ENCODE measurements at places on chromosomes 3 and 15. TPM values are rescaled to one million over a fixed set of nuclear protein-coding genes. Genes with fewer than 3 reads are reported as not detected.

GRCh38 chr3:102577082-102577789 lies 142.4 kb downstream of the ZPLD1 start:
- DNase-seq: no peak

DNA sequence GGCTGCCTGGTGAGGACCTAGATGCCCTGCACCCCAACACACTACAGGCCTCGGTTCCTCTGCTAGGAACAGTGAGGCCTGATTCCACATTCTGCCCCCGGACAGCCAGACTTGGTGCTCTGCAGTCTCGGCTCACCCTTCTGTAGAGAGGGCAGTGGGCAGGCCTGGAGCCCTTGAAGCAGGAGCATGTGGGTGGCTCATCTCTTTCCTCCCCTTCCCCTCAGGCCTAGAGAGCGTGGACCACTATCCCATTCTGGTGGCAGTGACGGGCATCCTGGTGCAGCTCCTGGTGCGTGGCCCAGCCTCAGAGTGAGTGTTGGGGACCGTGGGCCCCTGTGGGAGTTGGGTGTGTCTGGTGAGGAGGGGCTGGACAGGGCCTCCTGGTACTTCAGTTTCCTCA lies 3.3 kb downstream of the AMIGO3 start:
- no peak for DNase-seq

GRCh38 chr3:122975924-122976293 lies 51.7 kb downstream of the SEMA5B start:
- no peak for DNase-seq

The KCNMB3 gene
- 2.9 TPM for total RNA-seq

DNA sequence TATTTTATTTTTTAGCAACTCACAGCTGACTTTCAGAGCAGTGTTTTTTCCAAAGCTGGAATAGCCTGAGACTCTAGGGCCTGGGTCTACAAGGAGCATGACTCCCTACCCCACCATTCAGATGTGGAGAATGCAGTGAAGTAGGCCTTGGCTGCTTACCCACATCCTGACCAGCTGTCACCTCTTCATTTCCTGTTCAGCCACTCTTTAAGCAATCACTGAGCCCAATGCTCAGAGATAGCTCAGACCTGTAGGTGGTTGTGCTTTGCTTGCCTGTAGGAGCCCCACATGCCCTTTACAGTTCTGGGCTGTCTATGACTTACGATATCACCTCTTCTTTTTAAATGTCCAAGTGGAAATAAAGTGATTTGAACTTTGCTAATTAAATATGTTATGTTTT lies 148.1 kb downstream of the NEK11 start:
- no peak for DNase-seq

DNA sequence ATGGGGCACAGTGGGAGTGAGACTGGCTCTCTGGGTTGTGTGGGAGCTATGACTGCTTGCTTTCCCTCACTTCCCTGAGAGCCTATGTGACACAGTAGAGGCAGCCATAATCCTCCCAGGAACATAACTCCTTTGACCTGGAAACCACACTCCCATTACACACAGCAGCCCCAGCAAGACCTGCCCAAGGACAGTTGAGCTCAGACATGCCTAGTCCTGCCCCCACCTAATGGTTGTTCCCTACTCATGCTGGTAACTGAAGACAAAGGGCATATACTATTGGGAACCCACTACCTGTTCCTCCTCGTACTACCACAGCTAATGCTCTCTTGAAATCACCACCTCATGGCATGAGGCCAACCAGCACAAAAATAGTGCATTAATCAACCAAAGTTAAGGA lies 550.4 kb upstream of the ARPP21 start:
- DNase-seq: no peak

GRCh38 chr15:50248994-50249582 lies 16.4 kb downstream of the HDC start:
- DNase-seq: no peak

The SUSD5 gene
- 0.31 TPM for total RNA-seq

The GASK1A gene
- 4.4 TPM for total RNA-seq

DNA sequence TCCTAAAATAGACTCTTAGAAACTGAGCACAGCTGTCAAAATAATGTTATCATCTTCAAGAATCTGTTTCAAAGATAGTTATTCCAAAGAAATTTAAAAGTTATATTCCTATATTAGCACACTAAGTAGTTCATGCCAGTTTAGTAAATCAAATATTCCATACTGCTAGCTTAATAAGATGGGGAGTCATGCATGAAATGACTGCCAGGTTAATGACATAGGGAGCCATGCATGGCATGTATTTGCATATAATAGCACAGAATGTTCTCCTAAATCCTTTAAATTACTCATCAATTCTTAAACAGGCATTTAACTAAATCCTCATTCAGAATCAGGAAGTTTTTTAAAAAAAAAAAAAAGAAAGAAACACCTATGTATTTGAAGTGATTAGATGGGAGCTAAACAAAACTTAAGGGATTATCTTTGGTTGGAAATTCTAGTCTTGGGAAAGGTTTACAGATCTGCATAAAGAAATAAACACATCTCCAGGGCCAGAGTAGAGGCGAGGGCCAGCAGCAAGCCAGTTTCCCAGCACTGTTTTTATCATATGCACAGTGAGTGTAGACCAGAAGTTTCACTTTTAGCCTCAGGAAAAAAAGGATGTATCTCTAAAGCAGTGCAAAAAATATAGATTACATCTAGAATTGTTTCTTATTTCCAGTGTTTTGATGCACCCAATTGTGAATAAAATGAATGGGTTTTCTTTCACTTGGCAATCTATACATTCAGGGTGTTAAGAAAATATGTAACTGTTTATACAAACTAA lies 366.4 kb upstream of the AGTR1 start:
- DNase-seq: no peak

DNA sequence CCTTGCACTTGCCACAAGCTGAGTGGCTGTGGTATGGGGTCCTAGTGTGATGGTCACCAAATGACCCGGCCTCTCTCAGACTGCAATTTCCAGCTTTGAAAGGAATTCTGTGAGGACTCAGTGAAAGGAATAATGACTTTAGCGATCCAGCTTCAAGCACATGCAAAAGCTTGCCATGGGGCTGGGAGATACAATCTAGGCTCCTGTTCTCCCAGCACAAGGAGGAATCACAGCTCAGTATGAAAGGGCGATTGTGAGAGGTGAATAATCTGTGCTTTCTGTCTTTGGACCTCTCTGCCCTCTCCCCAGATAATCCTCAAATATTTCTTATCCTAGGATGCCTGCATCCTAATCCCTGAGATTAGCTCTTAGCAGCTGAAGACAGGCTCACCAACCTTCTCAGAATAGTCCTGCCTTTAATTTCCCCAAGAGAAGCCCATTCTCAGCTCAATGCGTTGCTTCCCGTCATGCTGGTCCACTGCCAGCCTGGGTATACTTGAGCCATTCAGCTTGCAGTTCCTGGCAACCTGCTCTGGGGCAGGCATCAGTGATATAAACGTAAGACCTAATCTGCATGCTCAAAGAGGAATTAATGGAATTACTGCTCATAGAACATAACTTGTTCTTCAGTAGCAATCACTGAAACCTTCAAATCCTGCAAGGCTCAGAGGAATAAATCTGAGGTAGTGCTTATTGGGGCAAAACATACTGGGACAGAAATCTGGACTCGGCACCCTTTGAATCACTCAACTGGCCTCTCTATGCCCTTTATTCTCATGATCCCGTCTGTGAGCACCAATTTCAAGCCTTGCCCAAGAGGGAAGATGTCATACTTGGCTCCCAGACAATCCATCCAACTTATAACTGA lies 15.1 kb downstream of the TLNRD1 start:
- no peak for DNase-seq

DNA sequence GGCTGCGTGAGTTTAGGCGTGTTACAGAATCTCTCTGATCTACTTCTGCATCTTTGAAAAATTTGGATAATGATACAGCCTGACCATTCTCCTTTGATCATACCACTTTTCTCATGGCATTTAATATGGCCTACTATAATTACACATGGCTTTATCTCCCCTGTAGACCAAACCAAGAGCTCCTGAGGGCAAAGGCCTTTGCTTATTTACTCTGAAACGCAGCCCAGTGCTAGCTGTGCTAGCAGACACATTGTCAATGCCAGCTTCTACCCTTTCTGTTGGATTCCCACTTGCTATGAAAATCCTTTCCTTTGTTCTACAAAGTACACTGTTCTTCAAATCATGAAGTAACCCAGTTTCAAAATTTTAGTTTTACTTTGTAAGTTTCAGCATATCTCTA lies 16.5 kb upstream of the VGLL4 start:
- peak; percentile 60 for DNase-seq

GRCh38 chr3:169953462-169954141 lies 13.0 kb upstream of the SEC62 start:
- DNase-seq: no peak

The DENND6A gene
- total RNA-seq: 9.3 TPM

GRCh38 chr3:104367000-104367399 lies 999.7 kb upstream of the ALCAM start:
- no peak for DNase-seq

GRCh38 chr3:71815340-71816067 lies 30.6 kb upstream of the PROK2 start:
- no peak for DNase-seq

The TM4SF18 gene
- 3.6 TPM for total RNA-seq

DNA sequence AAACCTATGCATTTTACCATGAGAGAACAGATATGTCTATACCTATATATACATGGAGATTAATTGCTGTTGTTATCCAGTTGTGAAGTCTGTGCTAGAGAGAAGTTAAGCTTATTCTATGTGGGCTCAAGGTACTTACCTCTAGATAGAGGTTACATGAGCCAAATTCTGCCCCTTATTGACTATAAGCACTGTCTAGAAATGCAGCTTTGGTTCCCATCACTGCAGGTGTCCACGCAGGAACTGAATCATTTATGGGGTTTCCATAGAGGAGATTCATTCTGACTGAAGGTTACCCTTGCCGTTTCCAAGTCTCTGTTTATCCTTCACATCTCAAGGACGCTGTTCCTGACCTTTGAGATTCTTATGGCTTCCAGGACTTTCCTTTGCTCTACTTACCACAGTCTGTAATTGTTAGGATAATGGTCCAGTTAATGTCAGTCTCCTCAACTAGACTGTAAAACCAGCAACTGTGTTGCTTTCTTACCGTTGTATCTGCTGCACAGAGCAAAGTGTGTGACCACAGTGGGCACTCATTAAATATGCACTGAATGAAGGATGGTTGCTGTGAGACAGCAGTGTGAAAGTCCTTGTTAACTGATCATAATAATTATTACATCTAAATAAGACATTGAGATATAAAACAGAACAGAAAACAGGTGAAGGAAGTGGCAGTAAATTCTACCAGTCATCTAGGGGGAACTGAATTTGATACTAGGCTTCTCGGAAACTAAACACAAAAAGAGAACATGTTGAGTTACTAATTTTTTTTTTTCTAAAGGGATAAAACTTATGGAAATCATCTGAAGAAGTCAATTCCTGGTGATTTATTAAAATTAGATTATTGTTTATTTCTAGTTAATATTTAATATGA lies 44.0 kb upstream of the BCL6 start:
- DNase-seq: no peak

DNA sequence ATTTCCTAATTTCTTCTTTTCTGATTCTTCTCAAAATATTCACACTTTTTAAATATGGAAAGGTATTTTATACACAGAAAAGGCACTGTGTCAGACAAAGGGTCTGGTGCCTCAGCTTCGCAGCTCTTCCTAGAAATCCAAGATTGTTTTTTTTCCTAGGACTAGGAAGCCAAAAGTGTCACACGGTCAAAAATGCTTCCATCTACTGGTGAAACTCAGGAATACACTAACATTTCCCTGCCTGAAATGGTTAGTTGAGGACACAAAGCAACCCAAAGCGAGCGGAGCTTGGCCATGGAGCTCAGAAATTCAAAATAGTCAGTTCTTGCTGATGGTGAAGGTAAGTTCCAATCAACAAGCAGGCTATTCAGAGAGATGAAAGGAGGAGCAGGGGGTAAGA lies 426.5 kb upstream of the RASGRP1 start:
- no peak for DNase-seq

The GATM gene
- 1,527 TPM for total RNA-seq

The PIGX gene
- total RNA-seq: 12.2 TPM

DNA sequence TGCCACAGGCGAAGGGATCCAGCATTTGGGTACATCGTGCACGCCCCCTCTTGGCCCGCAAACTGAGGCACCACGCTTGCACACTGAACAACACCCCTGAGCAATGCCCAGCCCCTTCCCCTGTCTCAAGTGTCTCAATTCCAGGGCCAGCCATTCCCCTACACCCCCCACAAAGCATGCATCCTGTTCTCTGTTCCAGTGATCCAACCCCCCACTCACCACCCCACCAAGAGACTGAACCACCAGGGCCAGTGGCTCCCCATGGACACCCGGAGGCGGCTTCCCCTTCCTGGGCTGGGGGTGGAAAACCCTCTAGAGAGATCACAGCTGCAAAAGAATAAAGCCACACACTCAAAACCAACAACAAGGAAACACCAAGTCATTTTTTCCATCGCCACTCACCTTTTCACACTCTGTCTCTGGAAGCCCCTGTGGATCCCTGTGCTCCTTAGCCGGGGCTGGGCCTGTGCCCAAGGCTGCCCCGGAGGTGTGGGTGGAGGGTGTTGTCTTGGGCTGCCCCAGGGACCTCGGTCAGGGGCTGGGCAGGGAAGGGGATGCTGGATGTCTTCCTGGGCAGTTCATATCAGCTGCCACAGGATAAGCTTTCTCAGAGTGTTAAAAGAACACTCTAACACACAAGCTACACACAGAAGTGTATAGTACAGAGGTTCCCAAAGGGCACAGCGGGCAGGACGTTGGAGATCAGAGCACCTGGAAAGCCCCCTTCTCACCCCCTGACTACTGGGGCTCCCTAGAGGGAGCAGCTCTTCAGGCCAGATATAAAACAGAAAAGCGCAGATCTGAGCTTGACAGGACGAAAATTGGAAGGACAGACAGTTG lies 92.5 kb downstream of the CHSY1 start:
- DNase-seq: peak; percentile 30

DNA sequence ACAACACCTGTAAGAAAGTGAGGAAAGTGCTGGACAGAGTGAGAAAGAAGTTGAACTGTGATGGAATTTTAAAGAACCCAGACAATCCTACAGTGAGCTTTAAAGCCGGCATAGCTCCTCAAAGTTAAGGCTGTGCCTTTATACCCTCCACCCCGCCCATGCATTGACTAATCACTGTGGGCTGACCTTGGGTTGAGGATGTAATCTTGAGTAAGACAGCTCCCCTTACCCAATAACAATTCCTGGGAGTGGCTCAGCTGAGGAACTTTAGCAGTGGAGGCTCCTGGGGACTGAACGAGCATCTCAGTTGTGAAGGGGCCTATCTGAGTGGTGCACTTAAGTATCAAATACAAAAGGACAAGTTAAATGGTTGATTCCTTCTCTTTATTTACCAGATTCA lies 35.7 kb upstream of the ZNF770 start:
- no peak for DNase-seq

GRCh38 chr3:125634336-125634950 lies 39.1 kb upstream of the OSBPL11 start:
- DNase-seq: no peak

The UACA gene
- 29.5 TPM for total RNA-seq

The RSL24D1 gene
- total RNA-seq: 34.3 TPM

- DNase-seq: no peak
Observed at GRCh38 chr3:74633021-74633420, 18.6 kb upstream of the CNTN3 start.

The LARP6 gene
- 9.6 TPM for total RNA-seq

The GUCA1C gene
- 9.4 TPM for total RNA-seq

GRCh38 chr3:100708644-100708988 lies 678 bp upstream of the TFG start:
- DNase-seq: no peak

- DNase-seq: no peak
Observed at GRCh38 chr3:190496859-190497258, 17.0 kb upstream of the IL1RAP start.

All from pancreas (tissue), 10 donors.